ENCODE measurements at places on chromosomes 5 and 9.
A peak's percentile ranks its signal among the peaks of the same experiment; 100 is the strongest.

DNA sequence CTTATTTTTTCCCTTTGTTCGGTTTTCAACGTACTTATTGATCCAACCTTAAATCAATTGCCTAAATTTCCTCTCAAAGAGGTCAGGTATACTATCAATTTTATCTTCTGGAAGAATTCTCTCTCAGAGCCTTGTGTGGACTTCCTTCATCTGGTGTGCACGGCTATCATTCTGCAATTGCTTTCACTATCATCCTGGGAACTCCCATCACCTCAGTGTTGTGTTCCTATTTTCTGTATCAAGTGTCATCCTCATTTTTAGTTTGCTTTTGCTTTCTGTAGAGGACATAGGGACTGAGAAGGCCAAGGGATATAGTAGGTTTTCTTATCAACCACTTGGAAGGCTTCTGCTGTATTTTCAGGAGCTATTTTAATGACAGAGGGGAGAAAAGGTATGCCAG lies 11.3 kb downstream of the STOM start:
- DNase-seq: no peak

GRCh38 chr5:40312205-40312604 lies 367.5 kb upstream of the PTGER4 start:
- DNase-seq: no peak

DNA sequence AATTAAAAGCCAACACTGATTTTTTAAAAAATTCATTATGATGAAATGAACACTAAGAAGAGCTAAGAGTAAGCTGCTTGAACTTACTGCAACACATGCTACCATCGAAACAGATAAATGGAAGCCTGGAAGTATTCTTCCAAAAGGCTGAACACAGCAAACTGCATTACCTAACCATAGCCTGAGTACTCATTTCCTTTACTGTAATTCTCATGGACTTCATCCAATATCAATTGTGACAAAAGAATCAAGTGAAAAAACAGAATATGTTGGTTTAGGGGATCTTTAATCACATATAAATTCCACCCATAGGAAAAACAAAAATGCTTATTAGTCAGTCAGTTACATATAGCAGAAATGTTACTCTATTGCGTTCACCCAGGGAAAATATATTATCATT lies 68.5 kb downstream of the DROSHA start:
- no peak for DNase-seq

- DNase-seq: no peak
Observed at GRCh38 chr5:82487131-82487530, 209.0 kb upstream of the RPS23 start.

DNA sequence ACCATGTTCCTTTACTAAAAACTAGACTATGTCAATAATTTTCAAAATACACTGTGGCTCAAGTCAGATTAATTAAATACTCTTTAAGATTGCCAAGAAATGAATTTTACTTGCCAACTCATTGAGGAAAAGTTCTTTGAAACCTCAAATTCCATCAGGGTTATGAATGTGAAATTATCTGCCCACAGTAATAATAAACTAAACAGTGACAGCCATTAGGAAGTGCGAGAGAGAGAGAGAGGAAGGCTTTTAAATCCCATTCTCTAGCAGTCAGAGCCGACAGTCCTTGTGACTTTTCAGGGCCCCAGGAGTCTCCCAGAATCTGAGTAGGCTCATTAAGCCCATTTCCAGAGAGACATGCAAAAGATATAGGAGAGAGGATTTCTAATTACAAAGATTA lies 236.1 kb downstream of the MARCHF11 start:
- no peak for DNase-seq

DNA sequence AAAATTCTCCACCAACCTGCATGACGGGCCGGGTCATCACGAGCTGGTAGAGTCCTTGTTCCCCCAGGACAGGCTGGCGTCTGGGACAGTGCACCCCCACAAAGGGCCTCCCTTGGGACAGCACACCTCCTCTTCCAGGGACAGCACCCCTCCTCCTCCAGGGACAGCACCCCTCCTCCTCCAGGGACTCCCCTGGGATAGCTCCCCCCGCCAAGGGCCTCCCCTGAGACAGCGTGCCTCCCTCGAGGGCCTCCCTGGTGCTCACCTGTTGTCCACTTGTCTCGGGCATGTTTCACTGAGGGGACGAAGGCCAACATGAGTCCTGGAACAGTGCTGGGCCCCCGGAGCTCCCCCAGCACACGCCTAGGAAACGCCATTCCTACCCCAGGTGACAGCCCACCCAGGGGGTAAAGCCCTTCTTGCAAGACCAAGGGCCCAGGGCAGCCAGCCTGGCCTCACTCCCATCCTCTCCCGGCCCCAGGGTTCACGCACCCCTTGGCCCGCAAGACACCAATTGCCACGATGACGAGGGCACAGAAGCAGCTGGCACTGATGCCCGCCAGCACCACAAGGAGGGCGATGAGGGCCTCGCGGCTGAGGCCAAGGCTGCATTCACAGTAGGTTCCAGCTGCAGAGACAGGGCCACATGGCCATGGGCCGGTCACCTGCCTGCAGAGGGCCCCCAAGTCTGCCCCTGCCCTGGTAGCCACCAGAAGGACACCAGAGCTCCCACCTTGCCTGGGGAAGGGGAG lies 531 bp downstream of the TMEM210 start:
- DNase-seq: no peak

DNA sequence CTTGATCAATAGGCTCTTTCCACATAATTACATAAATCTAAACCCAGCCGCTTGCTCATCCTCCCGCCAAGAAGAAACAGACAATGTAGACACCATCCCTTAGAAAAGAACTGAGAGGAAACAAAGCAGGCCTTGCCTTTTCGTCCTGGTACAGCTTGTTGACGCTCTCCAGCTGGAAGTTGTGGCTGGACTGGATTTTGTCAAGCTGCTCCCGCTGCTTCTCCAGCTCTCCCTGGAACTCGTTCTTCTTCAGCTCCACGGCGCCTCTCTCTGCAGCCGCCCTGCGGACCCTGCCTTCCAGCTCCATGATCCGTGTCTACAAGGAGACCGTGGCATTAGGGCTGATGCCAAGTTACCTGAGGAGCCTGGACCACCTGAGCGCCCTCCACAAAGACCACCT lies 22.1 kb downstream of the GOLM1 start:
- no peak for DNase-seq

- DNase-seq: no peak
Observed at GRCh38 chr9:131522257-131523085, 8.6 kb downstream of the UCK1 start.

GRCh38 chr9:93452710-93453046 lies 703 bp downstream of the FAM120AOS start:
- DNase-seq: no peak

- DNase-seq: no peak
Observed at GRCh38 chr9:111743275-111743674, 51.5 kb downstream of the SHOC1 start.

DNA sequence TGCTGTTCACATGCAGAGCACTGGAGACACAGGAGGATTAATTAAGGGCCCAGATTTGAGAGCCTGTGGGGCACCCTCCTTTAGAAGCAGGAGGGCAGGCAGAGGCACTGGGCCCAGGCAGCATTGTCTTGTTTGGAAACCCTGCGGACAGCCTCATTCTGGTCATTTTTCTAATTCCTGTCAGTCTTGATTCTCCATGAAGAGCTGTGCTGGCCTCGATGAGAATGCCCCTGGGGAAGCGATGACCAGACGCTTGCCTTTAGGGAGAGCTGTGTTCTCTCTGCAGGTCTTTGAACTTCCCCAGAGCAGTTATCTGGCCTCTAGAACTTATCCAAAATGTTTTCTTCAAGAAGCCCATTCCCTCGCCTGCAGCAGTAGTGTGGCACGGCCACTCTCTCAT lies 117.8 kb upstream of the PTCH1 start:
- DNase-seq: no peak

DNA sequence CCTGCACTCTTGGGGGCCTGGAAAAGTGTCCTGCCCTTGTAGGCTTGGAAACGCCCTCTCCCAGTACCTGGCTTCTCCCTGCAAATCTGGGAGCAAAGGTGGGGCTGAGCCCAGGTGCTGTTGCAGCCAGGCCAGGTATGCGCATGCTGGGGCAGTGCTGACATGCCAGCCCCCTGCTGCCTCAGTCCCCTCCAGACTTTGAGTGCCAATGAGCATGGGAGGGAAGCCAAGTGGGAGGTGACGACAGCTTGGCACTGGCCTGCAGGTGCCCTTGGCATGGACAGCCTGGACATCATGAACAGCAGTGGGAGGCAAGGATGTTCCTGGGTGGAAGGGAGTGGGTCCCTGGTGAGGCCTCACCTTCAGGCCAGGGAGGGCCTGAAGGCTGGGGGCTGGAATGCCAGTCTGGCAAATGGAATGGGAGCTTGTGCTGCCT lies 1494.4 kb upstream of the NUDT12 start:
- no peak for DNase-seq

GRCh38 chr5:34831303-34831702 lies 7.7 kb upstream of the TTC23L start:
- DNase-seq: no peak

GRCh38 chr9:106616026-106616425 lies 246.9 kb upstream of the ZNF462 start:
- no peak for DNase-seq

DNA sequence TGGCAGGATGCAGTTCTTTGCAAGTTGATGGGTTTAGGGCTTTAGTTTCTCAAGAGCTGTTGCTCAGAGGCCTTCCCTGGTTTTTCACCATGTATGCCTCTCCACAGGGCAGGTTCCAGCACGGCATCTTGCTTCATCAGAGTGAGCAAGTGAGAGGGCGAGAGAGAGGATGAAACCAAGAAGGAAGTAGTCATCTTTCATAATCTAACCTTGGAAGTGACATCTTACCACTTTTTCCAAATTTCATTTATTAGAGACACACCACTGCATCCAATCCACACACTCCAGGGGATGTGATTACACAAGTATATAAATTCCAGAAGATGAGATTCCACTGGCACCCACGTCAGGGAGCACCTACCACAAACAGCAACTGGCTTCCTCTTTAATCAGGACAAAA lies 294.4 kb downstream of the MARCHF11 start:
- DNase-seq: no peak

DNA sequence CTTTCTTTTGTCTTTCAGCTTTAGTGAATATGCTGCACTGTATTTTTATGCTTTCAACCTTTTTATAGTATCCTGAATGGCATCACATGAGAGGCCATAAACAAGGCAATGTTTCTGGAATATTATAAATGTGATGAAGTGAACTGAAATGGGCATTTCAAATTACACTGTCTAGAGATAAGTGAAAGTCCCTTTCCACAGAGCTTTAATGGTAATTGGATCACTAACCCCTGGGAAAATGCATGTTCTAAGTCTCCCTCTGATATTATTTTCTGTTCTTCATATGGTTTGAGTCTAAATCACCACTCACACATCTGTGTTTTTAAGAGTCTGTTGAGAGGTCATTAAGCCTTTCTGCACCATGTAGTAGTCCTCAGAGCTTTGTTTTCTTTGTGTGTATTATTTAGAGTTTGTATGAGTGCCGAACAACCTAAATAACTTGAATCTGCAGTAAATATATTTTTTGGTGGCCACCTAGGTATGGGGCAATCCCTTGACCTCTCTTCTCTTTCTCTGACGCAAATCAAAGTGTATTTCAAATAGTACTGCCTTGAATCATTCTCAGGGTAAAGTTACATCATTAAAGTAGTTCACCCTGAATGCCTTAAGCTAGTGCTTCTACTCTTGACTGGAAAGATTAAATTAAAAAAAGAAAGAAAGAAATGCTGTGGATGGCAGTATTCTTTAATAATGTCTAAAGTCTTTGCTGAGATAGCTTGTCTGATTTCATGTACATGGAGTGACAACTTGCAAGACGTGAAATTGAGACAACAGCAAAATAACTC lies 1931.0 kb upstream of the CDH6 start:
- DNase-seq: no peak

GRCh38 chr9:125966466-125966865 lies 219.3 kb downstream of the PBX3 start:
- no peak for DNase-seq

- no peak for DNase-seq
Observed at GRCh38 chr5:31832966-31833365, 194.0 kb downstream of the PDZD2 start.

- DNase-seq: peak; percentile 31
Observed at GRCh38 chr5:126339215-126339805, 83.9 kb upstream of the GRAMD2B start.

DNA sequence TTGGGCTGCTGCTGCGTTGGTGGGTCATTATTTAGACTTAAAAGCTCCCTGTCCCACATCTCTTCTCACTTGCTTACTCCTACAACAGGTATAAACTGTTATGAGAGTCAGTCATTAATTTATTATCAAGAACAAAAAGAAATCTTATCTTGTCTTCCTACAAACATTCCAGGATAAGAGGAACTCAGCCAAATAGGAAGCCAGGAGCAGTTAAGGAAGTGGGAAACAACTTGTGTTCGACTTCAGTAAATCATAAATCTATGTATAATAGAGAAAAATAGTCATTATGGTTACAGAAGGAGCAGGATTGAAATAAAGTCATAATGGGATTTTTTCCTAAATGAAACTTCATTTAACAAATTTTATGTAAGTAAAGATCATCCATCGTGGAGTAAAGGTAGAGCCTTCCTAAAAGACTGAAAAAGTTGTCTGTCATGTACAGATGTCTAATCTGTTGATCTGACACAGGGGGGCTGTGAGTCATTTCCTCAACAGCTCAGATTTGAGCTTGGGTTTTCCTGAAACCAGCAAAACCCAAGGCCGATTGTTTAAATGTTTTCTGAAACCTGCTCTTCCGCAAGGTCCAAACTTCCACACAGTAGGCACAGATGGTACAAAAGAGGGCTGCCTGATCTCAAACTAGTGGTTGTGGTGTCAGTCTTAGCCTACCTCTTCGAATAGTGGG lies 25.3 kb upstream of the LRRTM2 start:
- no peak for DNase-seq

- DNase-seq: no peak
Observed at GRCh38 chr9:19533373-19533772, 124.6 kb downstream of the ACER2 start.

DNA sequence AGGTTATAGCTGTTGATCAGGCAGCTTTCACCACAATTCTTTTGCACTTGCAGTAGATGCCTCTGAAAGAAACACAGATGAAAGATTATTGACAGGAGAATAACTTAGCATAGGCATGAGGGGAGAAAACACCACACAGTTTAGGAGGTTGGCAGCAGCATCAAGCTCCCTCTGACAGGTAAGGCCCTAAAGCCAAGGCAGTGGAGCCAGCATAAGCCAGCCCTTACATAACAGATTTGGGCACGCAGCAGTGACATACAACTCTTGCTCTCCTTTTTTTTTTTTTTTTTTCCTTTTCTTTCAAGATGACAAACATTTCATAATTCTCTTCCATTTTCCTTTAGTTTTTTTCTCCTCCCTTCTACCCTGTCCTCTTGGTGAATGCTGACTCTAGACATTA lies 257.6 kb upstream of the ADAMTSL1 start:
- no peak for DNase-seq

GRCh38 chr5:6476313-6476661 lies 27.6 kb downstream of the UBE2QL1 start:
- DNase-seq: no peak

DNA sequence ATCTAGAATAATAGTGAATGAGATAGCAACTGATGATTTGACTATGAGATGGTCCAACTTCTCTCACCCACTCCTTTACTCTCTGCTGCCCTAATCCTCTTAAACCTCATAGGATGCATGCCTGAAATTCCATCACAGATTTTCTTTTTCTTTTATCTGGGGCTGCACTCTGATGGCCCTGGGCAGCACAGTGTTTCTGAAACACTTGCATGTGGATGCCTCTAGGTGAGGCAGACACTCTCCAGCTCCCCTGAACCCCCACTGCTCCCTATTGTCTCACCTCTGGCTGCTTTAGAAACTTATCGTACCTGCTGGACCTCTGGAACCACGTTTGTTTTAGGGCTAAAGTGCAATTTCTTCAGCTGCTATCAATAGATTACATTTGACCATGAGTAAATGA lies 67.5 kb downstream of the HTR4 start:
- DNase-seq: no peak
